ENCODE measurements at places on chromosomes 6 and 20.

GRCh38 chr6:96786336-96786735 is 50.9 kb downstream of the GPR63 start:
- no peak for DNase-seq

- DNase-seq, result no peak
Measured at GRCh38 chr6:118903138-118903537, 9.2 kb downstream of the ASF1A start.

- no peak for DNase-seq
Measured at GRCh38 chr20:1302685-1303541, 26.0 kb downstream of the SDCBP2 start.

DNA sequence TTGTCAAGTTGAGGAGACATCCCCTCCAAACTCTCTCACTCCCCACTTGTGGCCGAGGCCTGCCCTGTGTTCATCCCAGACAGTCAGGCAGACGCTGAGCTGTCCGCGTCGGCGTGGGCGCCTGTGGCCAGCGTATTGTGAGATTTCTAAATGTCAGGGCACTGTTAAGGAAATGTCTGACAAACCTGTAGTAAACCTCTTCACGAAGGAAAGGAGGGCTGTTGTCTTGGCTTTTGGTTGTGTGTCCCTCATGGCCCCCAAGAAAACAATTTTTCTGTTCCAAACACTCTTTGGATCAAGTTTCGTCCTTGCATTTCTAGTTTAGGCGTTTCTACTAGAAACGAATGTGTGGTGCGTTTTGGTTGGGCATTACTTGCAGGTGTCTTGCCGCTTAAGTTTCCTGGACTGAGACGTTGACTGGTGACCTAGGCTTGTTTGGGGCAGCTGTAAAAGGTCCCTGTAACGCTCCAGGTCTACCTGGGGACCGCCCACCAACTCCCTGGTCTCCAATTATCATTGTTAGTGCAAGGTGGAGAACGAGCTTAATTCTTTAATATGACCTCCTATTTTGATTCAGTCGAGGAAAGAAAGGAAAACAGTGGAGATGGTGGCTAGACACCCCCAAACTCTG is 8.7 kb upstream of the POU3F2 start:
- no peak for DNase-seq

- peak; percentile 26 for DNase-seq
Measured at GRCh38 chr6:166275714-166276166, 32.5 kb downstream of the PRR18 start.

- no peak for DNase-seq
Measured at GRCh38 chr20:57457243-57458095, 66.3 kb downstream of the RBM38 start.

- no peak for DNase-seq
Measured at GRCh38 chr6:140809694-140810101, 1323.0 kb upstream of the GJE1 start.

DNA sequence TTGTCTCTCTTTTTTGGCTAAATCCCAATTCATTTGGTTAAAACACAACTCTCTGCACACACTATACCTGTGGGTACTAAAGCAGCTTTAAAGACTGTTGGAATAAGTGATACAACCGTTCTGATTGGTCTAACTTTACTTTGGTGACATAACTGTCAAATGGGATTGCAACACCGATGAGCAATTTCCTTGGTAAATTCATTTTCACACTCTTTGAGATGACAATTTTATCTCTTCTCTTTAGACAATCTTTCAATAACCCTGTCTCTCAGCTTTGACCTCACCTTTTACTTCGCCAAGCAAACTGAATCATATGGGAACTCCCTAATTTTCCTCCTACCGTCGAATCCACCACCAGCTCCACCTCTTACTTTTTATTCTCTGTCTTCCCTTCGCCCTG is 60.8 kb downstream of the ECT2L start:
- DNase-seq, result no peak

GRCh38 chr20:45211569-45212474 is 5.0 kb downstream of the SEMG1 start:
- DNase-seq, result no peak

DNA sequence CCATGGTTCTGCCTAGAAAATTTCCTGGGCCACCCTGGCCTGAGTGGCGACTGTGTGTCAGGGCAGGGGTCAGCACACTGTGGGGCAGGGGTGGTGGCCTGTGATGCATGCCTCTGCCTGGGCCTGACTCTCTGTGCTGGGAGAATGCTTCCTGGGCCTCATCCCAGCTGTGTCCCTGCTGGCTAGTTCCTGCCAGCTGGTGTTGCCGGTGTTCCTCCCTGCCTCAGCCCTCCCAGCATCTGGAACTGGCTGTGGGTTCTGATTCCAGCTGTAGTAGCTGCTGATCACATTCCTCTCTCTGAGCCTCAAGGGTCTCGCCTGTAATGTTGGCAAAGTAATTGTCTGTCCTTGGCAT is 101.5 kb downstream of the SYCP2 start:
- no peak for DNase-seq

GRCh38 chr6:39948199-39948791 is 14.0 kb upstream of the MOCS1 start:
- DNase-seq, result no peak

DNA sequence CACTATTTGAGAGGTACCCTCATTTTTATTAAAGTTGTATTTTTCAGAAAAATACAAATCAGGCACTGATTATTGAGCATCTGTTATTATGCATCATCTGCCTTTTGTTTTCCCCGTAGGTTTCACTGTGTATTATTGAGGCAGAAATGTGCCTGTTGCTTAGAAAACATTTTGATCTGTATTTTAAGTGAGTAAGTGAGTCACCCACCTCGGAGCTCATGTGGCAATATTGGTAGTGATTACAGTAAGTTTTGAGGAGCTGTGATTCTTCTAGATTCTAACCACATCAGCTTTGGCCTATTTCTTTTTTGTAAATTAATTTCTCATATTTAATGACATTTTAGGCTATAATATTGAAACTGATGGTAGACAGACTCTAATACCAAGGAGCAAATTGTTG is 59.6 kb upstream of the LAMP5 start:
- DNase-seq, result no peak

DNA sequence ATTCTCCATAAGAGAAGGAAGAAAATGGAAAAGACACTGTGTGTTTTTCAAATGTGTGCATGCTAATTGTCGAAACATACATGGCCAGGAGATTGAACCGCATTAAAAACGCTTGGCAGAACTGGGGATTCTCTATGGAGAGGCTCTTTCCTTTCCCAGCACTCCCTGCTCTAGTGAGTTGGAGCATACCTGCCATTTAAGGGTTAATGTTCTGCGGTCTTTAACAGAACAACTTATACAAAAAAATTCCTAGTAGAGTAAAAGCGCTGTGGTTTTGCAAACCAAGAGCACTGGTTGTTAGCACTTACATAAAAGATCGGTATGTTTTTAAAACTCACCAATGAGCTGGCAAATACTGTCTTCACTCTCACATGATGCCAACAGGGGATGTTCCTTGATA is 1.5 kb downstream of the TAGAP start:
- no peak for DNase-seq

DNA sequence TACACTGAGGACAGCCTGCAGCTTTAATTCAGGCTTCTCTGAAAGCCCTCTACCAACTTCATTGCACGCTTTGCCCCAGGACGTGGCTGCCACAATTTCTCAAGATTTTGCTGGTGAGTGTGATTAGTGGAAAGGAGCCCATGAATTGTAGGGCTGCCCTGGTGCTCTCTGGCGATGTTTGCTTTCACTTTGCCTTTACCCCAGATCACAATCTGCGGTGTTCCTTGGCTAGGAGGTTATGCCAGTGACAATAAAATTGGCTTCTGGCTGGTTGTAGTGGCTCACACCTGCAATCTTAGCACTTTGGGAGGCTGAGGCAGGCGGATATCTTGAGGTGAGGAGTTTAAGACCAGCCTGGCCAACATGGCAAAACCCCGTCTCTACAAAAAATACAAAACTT is 139.3 kb downstream of the FOXC1 start:
- DNase-seq, result no peak

- no peak for DNase-seq
Measured at GRCh38 chr6:41455818-41456217, 90.4 kb upstream of the FOXP4 start.

GRCh38 chr20:18331694-18332093 is 43.4 kb downstream of the ZNF133 start:
- no peak for DNase-seq

DNA sequence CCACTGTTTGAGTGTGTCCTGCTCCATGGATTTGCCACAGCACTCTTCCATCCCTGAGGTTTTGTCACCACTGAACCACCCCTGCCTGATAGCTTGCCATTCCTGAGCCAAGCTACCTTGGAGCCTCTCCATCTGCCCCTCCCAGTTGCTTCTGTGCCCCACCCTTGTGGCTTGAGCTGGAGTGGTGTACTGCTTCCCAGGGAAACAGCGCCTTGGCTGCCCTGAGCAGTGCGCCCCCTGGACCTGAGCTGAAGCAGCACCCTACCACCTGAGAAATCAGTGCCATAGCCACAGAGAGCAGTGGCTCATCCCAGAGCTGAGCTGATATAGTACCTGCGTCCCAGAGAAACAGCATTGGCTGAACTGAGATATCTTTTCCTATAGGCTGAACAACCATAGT is 40.3 kb downstream of the IL22RA2 start:
- DNase-seq, result no peak

GRCh38 chr6:108559884-108560462 is 744 bp upstream of the FOXO3 start:
- peak; percentile 47 for DNase-seq

GRCh38 chr6:114435985-114436384 is 93.2 kb upstream of the HS3ST5 start:
- DNase-seq, result no peak

GRCh38 chr6:166713434-166714186 is 86.6 kb upstream of the RPS6KA2 start:
- DNase-seq, result no peak

DNA sequence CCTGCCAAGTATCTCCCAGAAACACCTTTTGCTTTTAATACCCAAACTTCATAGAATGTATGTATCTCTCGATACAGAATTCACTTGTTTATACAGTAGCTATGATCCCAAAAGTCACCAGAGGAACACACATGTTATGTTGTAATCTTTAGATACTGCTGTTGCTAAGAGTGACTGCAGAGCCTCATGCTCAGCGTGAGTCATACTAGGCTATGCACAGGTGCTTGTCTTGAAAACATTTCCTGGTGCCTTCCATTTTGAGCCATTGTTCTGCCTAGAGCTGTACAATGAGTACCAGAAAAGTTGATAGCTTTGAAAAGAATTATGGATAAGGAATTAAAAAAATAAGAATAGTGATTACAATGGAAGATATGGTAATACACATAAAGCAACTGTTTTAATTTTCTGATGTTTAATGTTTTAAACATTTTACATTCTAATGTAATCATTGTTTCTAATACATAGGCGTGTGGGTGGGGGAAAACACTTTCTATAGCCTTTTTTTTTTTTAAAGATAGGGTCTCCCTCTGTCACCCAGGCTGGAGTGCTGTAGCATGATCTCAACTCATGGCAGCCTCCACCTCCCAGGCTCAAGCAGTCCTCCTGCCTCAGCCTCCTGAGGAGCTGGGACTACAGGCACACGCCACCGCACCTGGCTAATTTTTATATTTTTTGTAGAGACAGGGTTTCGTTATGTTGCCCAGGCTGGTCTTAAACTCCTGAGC is 79.4 kb downstream of the CD24 start:
- no peak for DNase-seq

GRCh38 chr6:53014063-53014462 is 19.0 kb upstream of the GSTA4 start:
- DNase-seq, result no peak

DNA sequence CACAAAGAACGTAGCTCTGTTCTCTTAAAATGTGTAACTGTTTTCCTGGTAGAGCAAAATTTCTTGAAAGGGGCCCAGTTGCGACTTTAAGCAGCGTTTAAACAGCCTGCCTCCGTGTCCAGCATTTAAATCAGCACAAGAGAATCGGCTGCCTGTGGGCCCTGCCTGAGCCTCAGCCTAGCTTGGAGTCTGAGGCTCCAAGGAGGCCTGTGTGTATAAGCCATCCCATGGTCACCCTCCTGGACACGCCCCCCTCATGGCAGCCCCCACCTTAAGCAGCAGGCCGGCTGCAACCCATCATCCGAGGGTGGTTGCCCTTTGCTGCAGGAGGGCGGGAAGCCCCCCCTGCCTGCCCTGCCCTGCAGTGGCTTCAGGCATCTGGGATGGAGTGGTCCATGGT is 18.9 kb downstream of the SDCBP2 start:
- DNase-seq, result no peak

- no peak for DNase-seq
Measured at GRCh38 chr6:165668951-165669350, 5.9 kb upstream of the PDE10A start.

DNA sequence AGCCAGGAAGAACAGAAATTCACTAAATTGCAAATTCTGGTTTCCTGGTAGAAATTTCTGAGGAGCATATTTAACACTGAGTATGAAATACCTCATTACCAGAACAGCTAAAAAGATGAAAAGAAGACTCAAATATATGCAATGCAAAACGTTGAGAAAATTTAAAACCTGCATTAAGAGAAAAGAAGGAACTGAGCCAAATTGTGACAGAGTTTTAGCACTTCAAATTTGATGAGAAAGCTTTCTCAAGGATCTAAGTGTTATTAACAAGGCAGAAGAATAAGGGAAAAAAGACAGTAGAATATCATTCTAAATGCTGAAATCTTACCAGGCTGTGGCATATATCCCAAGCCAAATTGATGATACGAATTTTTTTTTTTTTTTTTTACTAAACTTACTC is 443.0 kb downstream of the COL12A1 start:
- DNase-seq, result no peak

- DNase-seq, result no peak
Measured at GRCh38 chr6:160378882-160379281, 30.7 kb downstream of the SLC22A3 start.

GRCh38 chr6:45610832-45611231 is 233.1 kb upstream of the SUPT3H start:
- DNase-seq, result no peak

DNA sequence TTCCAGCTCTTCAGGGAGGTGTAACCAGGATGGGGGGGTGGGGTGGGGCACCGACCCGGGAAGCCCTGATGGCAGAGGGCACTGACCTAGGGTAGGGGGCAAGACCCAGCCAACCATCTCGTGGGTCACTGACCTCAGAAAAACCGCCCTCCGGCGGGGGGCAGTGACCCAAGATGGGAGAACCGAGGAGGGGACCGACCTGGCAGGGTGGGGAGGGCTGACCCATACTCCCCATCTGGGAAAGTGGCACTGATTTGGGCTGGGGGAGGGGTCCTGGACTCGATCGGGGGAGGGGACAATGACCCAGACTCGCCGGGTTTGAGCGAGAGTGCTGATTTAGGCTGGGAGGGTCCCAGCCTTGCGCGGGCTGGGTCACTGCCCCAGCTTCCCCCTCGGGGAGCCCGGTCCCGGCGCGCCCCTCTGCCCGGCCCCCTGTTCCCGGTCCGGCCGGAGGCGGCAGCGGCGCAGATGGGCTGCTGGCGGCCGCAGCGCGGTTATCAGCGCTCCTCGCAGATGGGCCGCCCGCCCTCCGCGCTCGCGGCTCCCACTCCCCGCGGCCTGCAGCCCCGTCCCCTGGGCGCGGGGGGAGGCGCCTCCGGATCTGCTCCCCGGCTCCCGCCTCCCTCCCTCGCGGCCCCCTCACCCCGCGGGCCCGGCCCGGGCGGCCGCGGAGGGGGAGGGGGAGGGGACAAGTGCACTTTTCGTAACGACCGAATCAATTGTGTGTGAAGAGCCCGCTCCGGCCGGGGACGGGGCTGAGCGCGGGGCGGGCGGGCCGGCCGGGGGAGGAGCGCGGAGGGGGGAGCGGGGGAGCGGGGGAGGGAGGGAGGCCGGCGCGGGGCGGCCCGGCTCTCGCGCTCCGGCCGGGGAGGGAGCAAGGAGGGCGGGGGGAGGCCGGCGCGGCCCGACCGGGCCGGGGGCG is 2.2 kb downstream of the NOL4L start:
- no peak for DNase-seq

- DNase-seq, result no peak
Measured at GRCh38 chr6:3825851-3826581, 23.2 kb upstream of the FAM50B start.

All from NCI-H2081 (cell line).